NCI-H1105 (cell line): ENCODE measurements at places on chromosomes 7 and 10.
A peak's percentile ranks its signal among the peaks of the same experiment; 100 is the strongest.

DNA sequence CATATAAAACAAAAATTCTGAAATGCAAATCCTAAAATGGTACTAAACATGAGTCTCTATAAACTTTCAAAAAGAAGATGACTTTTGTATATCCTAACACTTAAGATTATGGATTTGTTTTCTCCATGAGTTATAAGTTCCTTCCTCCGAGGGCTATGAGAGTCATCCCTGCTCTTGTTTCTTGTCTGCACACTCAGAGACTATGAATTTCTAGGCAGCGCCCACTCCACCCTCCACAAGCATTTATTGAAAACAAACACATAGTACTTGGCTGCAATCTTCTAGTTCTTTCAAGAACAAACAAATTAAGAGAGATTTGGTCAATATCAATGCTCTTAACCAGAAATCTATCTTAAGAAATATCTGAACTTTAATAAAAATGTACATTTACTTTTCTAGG lies 211.7 kb downstream of the DKK1 start:
- no peak for DNase-seq

DNA sequence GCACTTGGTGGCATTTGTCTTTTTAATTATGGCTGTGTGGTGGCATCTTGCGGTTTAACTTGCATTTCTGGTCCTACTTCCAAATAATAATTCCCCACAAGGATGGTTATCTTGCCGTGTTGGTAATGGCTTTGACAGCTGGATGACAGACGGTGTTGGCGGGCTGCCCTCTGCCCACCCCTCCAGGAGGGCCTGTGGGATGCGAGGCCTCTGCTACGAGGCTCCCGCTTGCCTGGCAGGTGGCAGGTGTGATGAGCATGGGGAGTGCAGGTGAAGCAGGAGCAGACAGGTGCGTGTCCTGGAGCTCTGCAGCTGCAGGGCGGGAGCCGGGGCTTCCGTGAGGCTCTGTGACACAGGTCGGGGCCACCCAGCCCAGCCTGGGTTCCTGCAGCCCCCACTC lies 11.8 kb downstream of the INPP5A start:
- DNase-seq = peak; percentile 87

- no peak for DNase-seq
Observed at GRCh38 chr10:95635319-95635733, 21.2 kb downstream of the ALDH18A1 start.

- peak; percentile 55 for DNase-seq
Observed at GRCh38 chr7:11343818-11344413, 370.2 kb downstream of the PHF14 start.

DNA sequence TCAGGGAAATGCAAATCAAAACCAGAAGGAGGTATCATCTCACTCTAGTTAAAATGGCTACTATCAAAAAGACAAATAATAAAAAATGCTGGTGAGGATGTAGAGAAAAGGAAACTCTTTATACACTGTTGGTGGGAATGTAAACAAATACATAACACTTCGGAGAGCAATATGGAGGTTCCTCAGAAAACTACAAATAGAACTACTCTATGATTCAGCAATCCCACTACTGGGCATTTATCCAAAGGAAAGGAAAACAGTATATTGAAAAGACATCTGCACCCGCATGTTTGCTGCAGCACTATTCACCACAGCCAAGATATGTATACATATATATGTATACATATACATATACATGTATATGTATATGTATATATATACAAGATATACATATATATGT lies 94.2 kb downstream of the C10orf90 start:
- DNase-seq = no peak

DNA sequence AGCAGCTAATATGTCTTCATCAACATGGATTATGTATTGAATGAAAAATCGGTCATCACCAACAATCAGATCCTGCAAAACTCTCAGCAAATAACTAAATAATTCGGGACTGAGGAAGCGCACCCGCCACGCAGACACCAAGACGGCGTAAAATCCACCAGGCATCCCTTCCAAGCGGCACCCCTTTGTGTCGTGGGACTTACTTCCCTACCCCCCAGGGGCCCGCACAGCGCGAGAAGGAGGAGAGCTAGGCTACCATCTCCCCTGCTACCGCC lies 721 bp downstream of the ARL3 start:
- DNase-seq = no peak

DNA sequence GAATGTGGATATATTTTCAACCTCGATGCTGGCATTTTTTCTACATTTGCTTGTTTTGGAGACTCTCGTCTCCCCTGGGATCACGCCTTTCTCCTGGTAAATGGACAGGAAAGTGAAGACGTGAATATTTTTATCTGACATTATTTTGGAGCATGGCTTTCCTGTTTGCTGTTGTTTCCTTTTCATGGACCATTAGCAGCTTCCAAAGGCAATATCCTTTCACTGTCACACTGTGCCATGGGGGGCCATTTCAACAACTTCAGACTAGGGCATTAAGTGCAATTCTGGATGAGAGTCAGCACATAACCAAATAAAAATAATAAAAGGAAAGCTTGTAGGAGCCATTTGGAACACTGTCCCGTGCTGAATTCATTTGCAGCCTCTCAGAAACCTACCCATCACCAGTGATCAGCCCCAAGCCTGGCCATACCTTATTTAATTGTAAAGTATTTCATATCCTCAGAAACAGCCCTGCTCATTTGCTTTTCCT lies 75.9 kb upstream of the NEUROD6 start:
- no peak for DNase-seq

GRCh38 chr7:108091461-108091831 lies 38.7 kb downstream of the LAMB4 start:
- no peak for DNase-seq

GRCh38 chr10:77671594-77672252 lies 34.1 kb upstream of the KCNMA1 start:
- DNase-seq = no peak

- DNase-seq = no peak
Observed at GRCh38 chr7:109663806-109664205, 1094.1 kb downstream of the DNAJB9 start.

DNA sequence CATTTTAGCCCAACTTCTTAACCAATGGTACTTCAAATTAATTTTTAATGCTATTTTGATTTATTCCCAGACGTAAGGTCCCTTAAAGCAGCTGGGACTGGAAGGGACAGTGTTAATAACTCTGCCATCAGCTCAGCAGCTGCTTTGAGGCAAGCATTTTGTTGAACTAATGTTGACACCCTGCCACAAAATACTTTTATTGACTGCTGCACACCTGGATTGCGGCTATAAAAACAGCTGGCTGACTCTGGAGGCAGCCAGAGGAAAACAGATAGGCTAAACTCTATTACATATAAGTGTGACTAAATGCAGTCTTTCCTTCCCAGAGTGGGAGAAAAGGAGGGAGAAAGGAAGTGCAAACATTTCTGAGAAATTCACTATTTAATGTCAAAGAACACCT lies 77.6 kb downstream of the ETV1 start:
- DNase-seq = no peak

- no peak for DNase-seq
Observed at GRCh38 chr7:157278791-157279724, 57.7 kb upstream of the DNAJB6 start.

GRCh38 chr10:124026589-124026939 lies 66.8 kb downstream of the CHST15 start:
- DNase-seq = no peak

DNA sequence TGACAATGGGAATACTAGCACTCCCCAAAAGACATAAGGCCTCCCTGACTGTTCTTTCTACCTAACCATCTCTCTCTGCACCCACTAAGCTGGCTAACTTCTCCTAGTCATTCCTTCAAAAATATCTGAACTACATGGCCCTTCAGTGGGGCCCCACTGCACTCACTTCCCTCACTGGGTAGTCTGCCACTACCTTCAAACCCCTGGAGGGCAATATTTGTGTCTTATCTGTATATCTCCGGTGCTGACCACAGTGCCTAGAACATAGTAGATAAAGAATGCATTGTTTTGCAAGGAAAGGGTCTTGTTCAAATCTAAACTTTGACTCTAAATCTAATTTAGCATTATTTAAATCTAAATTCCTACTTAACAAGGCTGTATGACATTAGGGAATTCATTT lies 44.3 kb downstream of the CACUL1 start:
- no peak for DNase-seq

- DNase-seq = no peak
Observed at GRCh38 chr10:109619914-109620313, 303.4 kb downstream of the XPNPEP1 start.

DNA sequence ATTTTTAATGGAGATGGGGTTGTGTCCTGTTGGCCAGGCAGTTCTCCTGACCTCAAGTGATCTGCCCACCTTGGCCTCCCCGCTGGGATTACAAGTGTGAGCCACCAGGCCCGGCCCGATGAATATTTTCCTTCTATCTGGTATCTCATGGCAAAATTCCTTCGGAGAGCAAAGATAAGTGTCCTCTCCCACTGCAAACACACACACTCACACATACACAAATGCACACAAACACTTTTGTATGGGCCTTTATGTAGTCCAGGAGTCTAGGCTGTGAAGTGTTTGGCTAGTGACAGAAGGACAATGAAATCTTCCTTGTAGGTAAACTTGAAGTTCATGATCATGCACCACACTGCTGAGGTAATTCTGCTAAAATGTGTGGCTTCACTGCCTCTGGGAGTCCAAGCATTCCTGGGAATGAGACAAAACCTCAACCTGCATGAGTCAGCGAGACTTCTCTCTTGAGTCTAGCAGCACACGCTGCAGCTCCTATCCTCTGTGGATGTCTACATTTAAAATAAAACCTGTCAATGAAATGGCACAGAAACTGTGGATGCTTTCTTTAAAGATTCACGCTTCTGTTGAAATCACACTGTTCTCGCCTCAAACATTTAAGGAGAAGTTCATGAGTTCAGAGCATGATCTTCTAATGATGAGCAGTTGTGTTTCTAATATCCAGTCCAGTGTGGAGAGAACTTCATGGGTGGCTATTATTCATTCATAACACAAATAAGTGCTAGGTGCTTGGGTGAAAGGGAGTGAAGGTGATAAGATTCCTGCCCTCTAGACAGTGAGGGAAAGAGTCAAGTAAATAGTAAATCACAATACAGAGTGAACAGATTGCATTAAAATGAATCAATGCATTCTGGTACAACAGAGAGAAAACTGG lies 96.5 kb downstream of the NRP1 start:
- no peak for DNase-seq

- DNase-seq = no peak
Observed at GRCh38 chr10:103638948-103639347, 145.4 kb downstream of the NEURL1 start.

- peak; percentile 73 for DNase-seq
Observed at GRCh38 chr7:20307901-20308300, 22.8 kb upstream of the ITGB8 start.

GRCh38 chr7:77266291-77266794 lies 66.7 kb upstream of the FGL2 start:
- DNase-seq = no peak

GRCh38 chr7:100696123-100696521 lies 2.1 kb upstream of the GIGYF1 start:
- no peak for DNase-seq

DNA sequence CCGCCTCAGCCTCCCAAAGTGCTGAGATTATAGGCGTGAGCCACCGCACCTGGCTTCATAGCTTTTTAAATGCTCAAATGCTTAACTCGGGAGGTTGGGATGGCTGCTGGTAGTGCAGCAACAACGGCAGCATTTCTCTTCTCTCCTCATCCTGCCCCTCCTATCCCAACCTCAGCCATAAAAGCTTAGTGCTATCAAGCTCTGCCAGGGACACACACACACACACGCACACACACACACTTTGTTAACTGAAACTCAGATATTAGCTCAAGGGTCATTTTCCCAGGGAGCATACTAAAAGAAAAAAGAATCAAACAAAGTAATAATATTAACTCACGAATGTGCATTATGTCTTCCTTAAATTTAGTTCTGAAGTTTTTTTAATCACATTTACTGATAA lies 63.0 kb upstream of the HPS1 start:
- no peak for DNase-seq

DNA sequence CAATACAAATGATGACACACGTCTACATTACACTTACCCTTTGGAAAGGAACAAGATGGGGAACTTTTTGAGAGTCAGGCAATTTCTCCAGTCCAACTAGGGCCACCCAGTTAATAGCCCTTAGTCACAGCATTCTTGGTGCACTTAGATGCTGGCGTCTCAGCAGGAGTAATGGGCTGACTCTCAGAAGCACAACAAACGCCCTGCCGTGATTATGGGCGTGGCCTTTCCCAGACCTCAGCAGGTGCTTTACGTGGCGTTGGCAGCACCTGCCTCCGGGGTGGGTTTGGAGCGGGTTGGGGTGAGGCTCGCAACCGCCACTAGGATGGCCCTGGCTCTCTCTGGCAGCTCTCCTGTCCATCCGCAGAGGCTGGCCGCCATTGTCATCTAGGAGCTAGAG lies 147.6 kb upstream of the SHH start:
- DNase-seq = peak; percentile 27

GRCh38 chr7:38215735-38216670 lies 38.0 kb downstream of the STARD3NL start:
- peak; percentile 29 for DNase-seq

- DNase-seq = no peak
Observed at GRCh38 chr7:24898691-24899090, 81.3 kb downstream of the OSBPL3 start.

- no peak for DNase-seq
Observed at GRCh38 chr10:97004591-97004990, 172.5 kb downstream of the LCOR start.

- DNase-seq = no peak
Observed at GRCh38 chr7:143980746-143981510, 19.2 kb upstream of the OR6B1 start.

DNA sequence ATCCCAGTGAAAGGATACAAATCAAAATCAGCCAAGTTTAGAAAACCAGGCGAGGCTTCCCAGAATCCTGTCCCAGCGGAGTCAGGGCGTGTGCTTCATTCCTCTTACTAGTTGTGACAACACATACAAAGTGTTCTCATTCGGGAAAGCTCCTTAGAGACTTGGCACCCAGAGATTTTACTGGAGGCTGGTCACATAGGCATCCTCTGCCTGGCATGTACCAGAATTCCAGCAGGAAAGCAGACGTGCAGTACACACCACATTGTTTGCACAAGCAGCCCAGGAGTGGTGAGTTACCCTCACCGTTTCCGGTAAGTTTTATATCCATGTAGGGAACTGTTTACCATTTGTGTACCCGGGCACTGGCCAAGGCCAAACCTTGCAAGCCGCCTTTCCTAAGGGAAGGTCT lies 34.9 kb downstream of the MMRN2 start:
- DNase-seq = no peak

GRCh38 chr10:21172930-21173801 lies 276.1 kb upstream of the NEBL start:
- no peak for DNase-seq
